Stimulated activated naive CD8-positive, alpha-beta T cell treated with anti-CD3 and anti-CD28 coated beads, Interleukin-15, Interleukin-2, amounts not matched to agents 100 U/mL and 50 U/mL, for 24 hours (primary cell): ENCODE measurements at places on chromosomes 7 and 10.

- no peak for DNase-seq
These were observed 86.0 kb upstream of the NOBOX start for GRCh38 chr7:144489504-144489903.

DNA sequence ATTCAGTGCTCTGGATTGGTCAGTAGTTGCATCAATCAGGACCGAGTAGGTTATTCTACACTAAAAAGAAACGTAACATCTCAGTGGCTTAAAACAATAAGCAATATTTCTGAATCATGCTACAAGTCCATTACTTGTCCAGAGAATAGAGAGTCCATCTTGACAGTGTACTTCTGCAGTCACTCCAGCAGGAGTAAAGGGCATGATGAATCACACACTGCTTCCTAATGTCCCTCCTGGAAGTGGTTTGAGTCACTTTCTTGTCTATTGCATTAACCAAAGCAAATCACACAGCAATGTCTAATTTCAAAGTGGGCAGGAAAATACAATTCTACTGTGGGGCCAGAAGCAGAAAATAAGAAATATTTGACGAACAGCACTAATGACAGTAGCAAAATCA lies 124.8 kb downstream of the TSPAN12 start:
- no peak for DNase-seq

DNA sequence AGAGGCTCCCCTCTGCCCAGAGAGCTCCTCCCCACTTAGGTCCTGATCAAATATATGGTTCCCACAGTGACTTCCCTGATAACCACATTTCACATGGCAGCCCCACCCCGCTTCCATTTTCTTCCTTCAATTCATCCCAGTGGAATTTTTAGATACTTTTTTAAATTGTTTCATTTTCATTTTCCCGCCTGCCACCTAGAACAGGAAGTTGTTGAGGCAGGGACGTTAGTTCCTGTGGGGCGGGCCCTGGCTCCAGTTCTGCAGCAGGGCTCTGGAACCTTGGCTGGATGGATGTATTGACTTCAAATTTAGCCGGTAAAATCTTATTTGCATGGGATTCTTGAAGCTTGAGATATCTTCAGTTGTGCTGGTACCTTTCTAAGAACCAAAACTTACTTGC lies 226.6 kb downstream of the PAXIP1 start:
- DNase-seq, result no peak

- DNase-seq, result no peak
These were observed 15.0 kb downstream of the CAV1 start for GRCh38 chr7:116539879-116540278.

GRCh38 chr10:107576746-107577145 lies 412.2 kb upstream of the SORCS1 start:
- no peak for DNase-seq

GRCh38 chr10:60073781-60074656 lies 167.7 kb upstream of the CCDC6 start:
- DNase-seq, result no peak

- no peak for DNase-seq
These were observed 52.7 kb downstream of the HIPK2 start for GRCh38 chr7:139725077-139725476.

DNA sequence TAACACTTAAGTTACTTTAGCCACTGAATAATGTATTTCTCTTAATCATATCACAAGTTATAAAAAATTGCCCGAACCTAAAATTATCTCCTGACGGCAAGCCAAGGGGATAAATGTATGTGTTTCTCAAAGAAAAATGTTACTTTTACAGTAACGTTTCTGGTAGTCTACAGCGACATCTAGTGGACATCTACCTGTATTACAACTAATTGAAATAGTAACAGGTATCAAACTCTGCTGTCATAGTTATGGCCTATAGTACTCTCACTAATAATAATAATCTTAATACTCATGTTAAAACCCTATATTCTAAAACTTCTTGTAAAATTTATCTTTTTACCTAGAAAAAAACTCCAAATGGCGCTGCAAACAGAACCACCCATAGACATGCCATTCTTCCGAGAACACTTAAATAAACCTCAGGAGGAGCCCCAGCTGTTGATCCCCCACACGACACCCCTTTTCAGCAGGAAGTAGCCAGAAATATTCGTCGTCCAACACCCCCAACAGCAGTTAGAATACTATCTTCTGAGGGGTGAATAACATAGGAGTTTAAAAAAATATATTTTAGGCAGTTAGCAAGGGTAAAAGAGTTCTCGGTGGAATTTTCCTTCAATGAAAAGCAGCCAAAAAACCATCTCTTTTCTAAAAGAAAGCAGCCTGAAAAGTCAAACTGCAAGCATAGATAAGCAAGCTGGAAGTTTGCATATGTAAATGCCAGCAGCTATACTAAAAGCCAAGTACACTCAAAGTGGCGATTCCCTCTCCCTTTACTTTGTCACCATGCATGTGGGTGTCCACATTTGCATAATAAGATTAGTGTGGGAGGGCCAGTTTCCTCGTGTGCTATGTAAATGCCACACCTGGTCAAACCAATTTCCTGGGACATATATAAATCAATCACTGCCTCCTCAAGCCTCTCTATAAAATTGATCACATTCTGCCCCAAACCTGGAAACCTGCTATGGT lies 40.5 kb upstream of the ZNF107 start:
- DNase-seq, result no peak

DNA sequence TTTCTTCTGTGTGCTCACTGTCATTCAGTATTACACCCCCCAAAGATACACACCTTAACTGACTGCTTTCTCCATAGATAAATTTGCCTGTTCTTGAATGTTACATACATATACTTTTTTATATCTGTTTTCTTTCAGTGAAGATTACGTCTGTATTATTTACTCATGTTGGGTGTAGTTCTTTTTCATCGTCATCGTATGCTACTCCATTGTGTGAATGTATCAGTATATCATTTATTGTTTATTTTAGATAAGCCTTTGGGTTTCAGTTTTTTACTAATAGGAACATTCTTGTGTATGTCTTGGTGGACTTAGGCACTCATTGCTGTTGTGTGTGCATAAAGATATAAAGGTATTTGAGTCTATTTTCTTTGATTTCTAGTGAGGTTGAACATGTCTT lies 64.4 kb downstream of the SEPTIN7 start:
- DNase-seq, result no peak

GRCh38 chr7:138089080-138089901 lies 13.0 kb downstream of the AKR1D1 start:
- DNase-seq, result no peak

- DNase-seq, result no peak
These were observed 5.2 kb downstream of the PDLIM1 start for GRCh38 chr10:95285556-95285955.

- no peak for DNase-seq
These were observed 43.4 kb upstream of the SRGN start for GRCh38 chr10:69044546-69044945.
